ENCODE measurements at places on chromosomes 6 and 20. TPM values are rescaled to one million over a fixed set of nuclear protein-coding genes. Genes with fewer than 3 reads are reported as not detected.
A peak's percentile ranks its signal among the peaks of the same experiment; 100 is the strongest.

DNA sequence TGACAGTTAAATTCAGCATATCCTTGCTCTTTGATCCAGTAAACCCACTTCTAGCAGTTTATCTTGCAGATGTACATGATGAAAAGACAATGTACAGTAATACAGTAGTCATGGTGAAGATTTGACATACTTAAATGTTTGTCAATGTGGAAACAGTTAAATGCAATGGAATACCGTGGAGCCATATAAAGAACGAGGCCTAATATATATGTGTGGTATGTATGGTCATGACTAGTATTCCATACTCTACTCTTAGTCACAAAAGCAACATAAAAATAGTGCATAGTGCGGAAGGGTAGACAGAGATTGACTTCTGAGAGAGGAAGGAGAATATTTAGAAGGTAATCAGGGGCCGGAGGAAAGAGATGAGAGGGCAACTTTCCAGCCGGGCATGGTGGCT is 70.7 kb upstream of the ARMC2 start:
- DNase-seq, result no peak

The SESN1 gene
- 37.8 TPM for total RNA-seq

GRCh38 chr6:165883851-165884640 is 221.0 kb upstream of the PDE10A start:
- no peak for DNase-seq

The BHLHE23 gene
- total RNA-seq, result not detected

DNA sequence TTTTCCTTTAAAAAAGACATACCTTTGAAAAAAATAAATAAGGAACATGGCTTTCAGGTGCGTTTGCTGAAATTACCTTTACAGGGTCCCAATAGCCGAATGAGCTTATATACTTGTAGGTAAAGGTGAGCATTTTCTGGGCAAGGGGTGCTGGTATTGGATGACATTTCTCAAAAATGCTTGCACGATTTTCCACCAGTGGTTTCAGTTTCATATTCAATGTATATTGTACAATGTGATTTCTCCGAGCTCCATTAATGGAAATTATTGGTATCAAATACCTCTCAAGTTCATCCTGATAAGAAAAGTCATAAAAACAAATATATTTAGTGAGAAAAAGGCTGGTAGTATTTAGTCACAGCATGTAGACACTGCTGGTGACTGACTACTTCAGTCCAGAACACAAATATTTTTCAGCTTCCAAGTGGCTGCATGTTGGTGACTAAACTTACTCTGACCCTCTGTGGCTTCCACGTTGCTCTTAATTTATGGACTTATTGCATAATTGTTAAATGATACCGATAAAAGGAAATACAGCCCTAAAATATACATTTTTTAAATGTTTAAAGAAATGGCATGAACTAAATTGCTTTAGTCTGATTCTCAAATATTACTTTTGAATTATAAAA is 32.9 kb upstream of the ZBTB24 start:
- no peak for DNase-seq

- DNase-seq, result no peak
These were observed 1567.8 kb upstream of the DEFB115 start for GRCh38 chr20:29689411-29690225.

- no peak for DNase-seq
These were observed 1296.6 kb downstream of the EPHA7 start for GRCh38 chr6:92122746-92123145.

DNA sequence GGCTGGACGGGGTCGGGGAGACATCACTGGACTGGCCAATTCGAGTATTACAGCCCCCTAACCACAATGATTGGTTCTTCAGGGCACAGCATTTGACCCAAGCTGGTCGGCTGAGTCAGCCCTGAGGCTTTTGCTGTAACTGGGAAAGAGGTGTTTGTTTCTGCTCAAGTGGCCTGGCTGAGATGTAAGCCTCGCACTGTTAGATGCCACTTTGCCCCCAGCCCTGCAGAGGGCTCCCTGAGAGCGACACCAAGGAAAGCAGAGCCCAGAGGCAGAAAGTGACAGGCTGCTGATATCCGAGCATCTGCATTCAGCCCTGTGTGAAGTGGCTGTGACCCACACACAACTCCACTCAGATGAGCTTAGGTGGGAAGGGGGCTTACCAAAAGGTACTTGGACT is 19.4 kb downstream of the ERGIC3 start:
- no peak for DNase-seq

DNA sequence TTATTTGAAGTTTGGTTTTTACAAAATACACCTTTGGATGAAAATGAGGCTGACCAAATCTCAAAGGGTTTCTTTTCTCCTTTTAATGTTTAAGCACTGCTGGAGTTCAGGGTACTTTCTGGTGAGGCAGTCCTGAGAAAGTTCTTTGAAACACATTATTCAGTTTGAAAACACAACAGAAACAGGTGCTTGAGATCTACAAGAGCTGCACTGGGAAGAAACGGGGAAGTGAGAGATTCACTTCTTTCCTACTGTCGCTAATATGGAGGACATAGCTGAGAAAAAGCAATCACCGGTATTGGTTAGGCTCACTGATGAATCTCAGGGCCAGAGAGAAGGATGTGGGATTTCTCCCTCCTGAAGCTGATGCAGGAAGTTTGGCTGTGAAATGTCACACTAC is 22.9 kb upstream of the TMEM170B start:
- no peak for DNase-seq

DNA sequence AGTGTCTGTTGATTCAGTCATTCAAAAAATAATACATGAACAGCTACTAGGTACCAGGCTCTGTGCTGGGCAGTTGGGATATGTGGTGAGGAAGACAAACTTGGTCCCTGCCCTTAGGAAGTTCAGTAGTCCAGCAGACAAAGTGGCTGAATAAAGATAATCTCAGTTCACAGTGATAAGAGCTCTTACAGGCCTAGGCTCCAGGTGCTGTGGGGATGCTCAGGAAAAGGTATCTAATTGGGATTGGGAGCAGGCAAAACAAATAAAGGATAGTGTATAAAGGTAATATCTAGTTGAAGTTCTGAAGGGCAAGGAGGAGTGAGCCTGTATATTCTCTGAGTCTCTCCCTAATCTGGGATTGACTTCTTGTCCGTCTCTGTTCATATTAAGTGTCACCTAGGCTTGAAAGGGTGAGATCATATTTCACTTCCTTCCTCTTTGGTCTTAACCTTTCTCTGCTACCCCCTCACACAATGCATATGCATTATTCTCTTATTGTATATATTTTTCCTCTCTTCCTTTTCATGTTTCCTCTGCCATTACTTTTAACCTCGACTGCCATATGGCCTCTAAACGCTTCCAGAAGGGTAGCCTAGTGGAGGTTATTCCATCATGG is 13.5 kb downstream of the PTPN1 start:
- no peak for DNase-seq

DNA sequence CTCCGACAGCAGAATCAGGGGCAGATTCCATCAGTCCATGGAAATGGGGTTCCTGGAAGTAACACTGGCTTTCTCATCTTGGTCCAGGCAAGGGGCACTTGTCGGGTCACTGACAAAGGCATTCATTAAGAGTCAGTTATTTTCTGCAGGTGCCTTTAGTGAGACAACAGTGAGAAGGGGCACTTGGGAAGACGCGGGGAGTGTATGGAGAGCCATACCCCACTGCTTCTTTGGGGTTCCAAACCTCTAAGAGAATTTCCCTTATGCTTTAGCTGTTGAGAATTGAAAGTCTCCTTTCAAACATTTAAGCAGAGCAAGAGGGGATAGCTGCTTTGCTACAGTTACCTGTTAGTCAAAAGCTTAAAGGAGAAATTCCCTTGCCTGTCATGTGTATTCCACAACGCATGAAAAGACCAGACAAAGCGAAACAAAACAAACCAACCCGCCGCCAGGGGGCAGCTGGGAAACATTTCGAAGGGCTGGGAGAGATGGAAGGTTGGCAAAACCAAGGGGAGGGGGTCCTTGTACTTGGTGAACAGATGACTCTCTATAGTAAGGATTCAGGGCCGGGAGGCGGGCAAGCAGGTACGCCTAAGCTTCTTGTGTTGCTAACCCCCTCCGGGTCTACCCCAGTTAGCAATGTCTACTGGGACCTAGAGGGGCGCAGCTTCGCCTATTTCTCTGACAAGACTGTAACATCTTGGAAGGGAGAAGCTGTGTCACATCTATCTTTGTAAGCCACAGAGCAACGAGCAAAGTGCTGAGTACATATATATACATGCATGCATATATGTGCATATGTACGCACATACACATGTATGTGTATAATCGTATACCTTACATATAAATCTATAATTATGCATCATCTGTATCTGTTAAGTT is 474.9 kb upstream of the AGPAT4 start:
- DNase-seq, result no peak

DNA sequence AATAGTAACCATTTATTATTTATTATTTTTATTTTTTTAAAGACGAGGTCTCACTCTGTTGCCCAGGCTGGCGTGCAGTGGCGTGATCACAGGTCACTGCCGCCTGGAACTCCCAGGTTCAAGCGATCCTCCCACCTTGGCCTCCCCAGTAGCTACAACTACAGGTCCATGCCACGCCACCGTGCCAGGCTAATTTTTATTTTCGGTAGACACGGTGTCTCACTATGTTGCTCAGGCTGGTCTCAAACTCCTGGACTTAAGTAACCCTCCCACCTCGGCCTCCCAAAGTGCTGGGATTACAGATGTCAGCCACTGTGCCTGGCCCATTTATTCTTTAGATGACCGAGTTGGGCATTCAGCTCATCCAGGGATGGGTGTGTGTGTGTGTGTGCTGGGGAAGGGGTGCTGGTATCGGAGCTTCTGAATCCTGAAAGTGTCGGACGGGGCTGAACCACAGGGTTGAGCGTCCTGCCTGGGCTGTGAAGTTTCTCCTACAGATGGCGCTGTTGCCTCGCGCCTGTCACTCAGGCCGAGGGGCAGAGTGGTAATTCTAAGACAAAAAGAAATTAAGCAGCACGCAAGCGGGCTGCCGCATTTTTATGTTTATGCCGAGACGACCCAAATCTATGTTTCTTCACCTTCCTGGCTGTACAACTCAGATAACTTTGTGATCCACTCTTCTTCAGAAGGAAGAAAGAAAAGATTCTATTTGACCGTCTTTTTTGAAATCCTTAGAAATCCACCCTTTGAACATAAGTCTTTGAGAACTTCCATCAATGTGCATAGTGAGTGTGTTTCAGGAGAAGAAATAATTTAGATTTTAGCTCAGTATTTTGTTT is 252.8 kb downstream of the CDH26 start:
- peak; percentile 36 for DNase-seq

GRCh38 chr6:164098857-164099267 is 684.3 kb downstream of the QKI start:
- no peak for DNase-seq

The RAB32 gene
- 56.5 TPM for total RNA-seq

GRCh38 chr20:60009826-60010616 is 51.8 kb downstream of the CDH26 start:
- DNase-seq, result no peak

- DNase-seq, result peak; percentile 76
These were observed 53.8 kb downstream of the ABHD12 start for GRCh38 chr20:25336561-25337422.

DNA sequence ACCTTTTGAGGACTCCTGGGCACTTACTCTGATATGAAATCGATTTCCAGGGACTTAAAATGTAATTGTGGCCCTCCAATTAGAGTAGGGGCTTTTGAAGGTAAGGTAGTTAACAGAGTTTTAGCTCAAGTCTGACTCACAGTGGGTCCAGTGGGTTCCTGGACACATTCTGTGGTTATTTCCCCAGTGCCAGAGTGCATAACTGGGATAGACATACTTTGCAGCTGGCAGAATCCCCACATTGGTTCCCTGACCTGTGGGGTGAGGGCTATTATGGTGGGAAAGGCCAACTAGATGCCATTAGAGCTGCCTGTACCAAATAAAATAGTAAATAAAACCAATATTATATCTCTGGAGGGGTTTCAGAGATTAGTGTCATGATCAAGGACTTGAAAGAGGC is 243.8 kb upstream of the EPHA7 start:
- no peak for DNase-seq

The ABHD16B gene
- not detected for total RNA-seq

DNA sequence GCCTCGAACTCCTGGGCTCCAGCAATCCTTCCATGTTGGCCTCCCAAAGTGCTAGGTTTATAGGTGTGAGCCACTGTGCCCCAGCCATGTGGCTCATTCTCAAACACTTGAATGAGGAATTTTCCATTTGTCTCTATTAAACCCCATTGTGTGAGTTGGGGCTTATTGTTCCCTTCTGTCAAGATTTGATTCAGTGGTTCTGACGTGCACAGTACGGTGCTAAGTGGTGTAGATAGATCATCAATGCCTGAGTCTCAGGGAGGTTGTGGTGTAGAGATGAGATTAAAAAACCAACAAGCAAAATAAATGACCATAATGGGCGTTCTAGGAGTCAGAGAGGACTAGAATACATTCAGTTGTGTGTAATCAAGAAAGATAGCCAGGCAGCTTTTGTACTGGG is 335.6 kb downstream of the PRL start:
- no peak for DNase-seq

DNA sequence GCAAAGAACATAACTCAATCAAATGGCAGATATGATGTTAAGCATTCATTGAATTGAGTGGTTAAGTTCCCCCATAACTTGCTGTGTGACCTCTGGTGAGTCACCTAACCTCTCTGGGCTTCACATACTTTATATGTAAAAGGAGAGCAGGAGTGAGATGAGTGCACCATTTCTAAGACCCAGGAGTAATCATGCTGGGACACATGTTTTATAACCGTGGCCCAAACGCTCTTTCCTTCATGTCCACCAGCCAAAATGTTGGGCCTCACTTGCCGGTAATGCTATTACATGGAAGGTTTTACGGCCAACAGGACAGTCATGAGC is 40.3 kb upstream of the CCDC167 start:
- DNase-seq, result no peak

GRCh38 chr6:150874179-150874578 is 8.7 kb downstream of the MTHFD1L start:
- DNase-seq, result no peak

GRCh38 chr20:60591172-60591799 is 633.1 kb downstream of the CDH26 start:
- no peak for DNase-seq

The DDX43 gene
- total RNA-seq, result 0.50 TPM

DNA sequence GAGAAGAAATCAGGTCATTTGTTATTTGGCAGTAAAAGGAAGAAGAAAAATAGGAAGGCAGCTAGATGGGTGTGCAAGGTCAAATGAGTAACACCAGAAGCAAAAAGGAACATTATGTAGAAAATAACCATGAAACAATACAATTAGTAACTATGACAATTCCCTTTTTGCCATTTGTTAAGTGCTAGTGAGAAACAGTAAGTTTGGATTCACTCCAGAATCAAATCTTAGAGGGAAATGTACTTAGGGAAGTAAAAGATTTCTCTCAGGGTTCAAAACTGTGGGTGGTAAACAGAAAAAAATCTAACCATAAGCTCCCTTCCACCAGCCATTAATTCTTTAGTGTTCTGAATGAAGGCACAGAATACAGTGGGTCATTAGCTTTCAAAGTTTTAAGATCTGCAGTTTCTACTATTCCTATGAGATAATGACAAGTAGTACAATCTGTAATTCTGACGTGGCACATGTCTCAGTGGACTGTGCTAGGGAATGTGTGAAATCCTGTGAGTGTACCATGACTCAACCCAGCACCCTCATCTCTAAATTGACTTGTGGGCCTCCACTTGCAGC is 17.1 kb downstream of the REPS1 start:
- peak; percentile 93 for DNase-seq
